ENCODE measurements at places on chromosomes 2 and 18.

- no peak for DNase-seq
Observed at GRCh38 chr2:85181134-85181631, 48.0 kb downstream of the TCF7L1 start.

- no peak for DNase-seq
Observed at GRCh38 chr18:6248017-6248416, 166.7 kb downstream of the L3MBTL4 start.

- no peak for DNase-seq
Observed at GRCh38 chr2:191202209-191202721, 42.9 kb upstream of the MYO1B start.

- no peak for DNase-seq
Observed at GRCh38 chr2:181790716-181791649, 100.5 kb upstream of the ITPRID2 start.

GRCh38 chr18:31454066-31454708 lies 6.6 kb downstream of the DSG3 start:
- no peak for DNase-seq

- DNase-seq: peak; percentile 26
Observed at GRCh38 chr2:98086491-98087446, at the start of gene VWA3B. Gene VWA3B (plus strand): TSS chr2:98087167. CDS start chr2:98093093, 5,926 bp downstream.

GRCh38 chr18:62371436-62371835 lies 46.3 kb downstream of the TNFRSF11A start:
- no peak for DNase-seq

- DNase-seq: no peak
Observed at GRCh38 chr2:120832296-120833070, 96.8 kb downstream of the GLI2 start.

DNA sequence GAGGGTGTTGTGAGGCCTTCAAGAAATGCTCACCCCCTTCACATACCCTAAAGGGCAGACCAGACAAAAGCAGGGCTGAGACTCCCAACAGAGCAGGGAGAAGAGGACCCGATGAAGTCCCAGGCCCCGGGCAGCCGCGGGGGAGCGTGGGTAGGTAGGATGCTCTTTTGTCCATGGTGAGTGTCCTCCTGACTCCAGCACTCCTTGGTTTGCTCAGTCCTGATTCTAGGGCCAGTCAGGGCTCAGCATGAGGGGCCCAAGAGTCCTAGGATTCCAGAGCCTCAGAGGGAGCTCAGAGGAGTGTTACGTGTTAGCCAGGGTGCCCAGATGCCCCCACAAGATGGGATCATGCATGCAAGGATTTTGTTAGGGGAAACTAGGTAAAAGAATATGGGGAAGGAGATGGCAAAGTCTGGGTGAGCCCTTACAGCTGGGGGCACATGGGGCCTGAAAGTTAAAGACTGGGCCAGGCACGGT lies 64.8 kb downstream of the SMAD7 start:
- no peak for DNase-seq

DNA sequence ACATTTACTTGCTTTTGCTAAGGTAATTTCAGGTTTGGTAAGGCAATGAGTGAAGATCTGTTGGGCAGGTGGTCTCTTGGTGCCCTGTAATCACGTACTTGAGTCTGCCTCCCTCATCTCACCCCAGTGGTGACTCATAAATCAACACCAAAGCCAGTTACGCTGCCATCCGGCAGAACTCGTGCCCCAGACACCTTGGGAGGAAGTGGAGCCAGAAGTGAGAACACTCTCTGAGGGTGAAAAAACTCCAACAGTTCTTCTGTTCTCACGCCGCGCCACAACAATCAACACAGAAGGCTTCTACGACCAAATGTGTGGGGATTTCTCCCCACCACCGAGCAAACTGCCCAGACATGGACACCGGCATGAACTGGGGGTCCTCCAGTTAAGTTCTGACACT lies 206.2 kb downstream of the ARL4C start:
- no peak for DNase-seq

DNA sequence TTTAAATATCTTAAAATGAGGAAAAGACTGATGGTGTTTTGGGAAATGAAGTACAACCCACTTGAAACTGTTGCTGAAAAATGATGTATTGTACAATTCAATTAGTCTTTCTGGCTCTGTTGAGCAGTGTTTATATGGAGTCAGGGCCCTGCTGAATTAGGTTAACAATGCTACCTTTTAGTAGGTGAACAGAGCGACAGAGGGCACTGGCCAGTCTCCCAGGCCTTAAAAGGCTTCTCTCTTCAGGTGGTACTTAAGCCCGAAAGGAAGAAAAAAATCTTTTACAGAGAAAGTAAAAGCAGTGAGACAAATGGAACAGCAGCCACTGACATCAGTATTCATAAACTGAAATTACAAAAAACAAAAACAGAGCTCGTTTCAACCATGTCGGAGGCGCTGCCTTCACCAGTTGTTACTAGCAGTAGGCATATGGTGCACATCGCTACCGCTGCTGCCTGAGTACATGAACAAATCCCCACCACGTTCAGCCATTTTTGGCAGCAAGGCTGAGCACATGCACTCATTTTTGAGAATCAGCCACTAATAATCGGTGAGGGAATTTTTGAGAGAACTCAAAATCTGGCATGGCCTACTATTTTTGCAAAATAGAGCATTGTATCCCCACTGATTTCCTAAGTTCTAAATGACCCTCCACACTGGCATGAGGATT lies 91.8 kb downstream of the PLEKHM3 start:
- DNase-seq: peak; percentile 29

GRCh38 chr2:120683081-120683480 lies 52.6 kb upstream of the GLI2 start:
- no peak for DNase-seq

GRCh38 chr18:49031511-49032188 lies 80.9 kb upstream of the SMAD7 start:
- DNase-seq: no peak

- DNase-seq: no peak
Observed at GRCh38 chr2:124034265-124034664, 9.2 kb downstream of the CNTNAP5 start.

- DNase-seq: no peak
Observed at GRCh38 chr2:145220496-145220895, 700.6 kb upstream of the ZEB2 start.

GRCh38 chr2:145601361-145601925 lies 1081.5 kb upstream of the ZEB2 start:
- no peak for DNase-seq

GRCh38 chr2:231455890-231456289 lies 8.4 kb downstream of the NCL start:
- DNase-seq: no peak

DNA sequence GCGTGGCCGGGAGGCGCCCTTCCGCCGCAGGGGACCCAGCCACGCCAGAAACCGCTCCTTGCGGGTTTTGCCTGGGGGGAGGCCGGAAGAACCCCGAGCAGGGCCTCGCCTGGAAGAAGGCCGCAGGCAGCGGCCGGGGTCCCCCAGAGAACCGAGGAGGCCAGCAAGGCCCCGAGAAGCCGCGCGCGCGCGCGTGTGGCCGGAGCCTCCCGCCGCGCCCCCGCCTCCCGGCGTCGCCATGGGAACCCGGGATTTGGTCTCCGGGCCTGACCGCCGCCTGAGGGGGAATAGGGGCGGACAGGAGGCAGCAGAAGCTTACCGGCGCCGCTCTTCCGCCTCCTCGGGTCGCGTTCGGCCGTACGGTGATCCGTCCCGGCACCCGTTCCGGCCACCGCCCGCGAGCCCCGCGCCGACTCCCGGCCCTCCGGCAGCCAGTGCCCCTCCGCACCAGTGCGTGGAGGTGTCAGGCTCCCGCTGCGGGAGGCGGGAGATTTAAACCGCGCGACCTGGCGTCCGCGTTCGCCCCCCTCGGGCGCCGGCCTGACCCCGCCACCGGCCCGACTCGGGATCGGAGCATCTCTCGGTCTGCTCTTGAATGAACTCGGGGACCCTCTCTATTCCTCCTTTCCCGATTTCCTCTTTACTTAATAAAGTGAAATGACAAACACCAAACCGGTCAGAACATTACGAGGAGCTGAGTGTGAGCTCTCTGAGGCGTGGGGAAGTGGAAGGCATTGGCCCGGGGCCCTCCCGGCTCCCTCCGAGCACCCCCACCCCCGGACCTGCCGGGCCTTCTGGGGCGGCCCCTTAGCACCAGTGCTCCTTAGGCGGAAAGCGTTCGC lies at the start of gene ICA1L:
TSS of gene ICA1L (minus strand) at position 467 of the 842 bp plus-strand sequence. CDS start 42,757 bp downstream, outside the sequence.
- DNase-seq: peak; percentile 87

DNA sequence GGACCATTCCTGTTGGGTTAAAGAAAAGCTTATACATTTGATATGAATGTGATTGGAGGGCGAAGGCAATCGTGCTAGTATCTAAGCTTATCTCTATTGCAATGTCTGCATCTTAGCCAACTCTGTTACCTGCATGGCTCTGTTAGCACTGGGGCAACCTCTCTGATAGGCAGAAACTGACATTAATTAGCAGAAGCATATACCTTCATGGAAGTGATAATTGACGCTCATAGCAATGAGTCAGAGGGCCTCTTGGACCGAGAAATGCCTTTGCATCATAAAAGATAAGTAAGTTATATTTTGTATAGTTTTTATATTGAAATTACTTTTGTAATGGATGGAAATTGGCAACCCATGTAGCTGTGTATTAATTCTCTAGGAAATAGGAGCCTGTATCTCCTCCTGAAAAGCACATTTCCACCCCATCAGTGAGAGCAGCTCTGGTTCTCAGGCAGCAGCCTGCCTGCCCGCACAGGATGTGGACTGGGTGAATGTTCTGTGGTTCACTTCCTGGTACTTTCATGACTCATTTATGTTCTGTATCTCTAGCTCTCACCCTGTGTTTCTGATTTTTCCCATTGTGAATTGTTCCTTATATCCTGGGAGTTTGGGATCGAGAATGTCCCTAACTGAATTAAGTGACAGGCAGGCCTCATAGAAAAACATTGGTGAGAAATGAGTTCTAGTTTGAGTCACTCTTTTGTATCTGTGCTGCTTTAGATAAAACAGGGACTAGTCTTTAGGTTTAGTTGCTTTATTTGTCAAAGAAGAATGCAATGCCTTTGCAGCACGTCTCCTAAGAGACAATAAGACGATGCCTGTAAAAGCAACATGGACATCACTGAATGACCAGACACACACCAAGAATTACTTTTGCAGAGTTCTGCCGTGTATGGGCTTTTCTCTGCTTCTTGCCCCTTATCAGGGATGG lies 344.9 kb downstream of the DCDC2C start:
- no peak for DNase-seq

DNA sequence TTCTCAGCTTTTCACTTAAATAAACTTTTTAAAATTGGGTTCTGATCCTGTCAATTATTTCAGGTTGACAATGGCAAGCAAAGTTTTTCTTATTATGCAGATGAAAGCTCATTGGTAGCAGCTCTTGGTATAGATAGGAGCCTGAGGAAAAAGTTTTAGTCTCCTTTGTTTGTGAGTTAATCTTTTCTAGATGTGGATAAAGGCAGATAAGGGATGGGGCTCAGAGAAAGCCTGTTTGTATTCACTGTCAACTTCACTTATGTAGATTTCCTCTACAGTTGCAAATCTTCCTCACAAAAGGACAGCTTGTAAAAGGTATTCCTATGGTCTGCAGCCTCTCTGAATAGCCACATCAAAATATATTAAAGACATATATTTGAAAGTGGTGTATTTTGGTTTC lies 224.5 kb upstream of the SPOPL start:
- DNase-seq: no peak

DNA sequence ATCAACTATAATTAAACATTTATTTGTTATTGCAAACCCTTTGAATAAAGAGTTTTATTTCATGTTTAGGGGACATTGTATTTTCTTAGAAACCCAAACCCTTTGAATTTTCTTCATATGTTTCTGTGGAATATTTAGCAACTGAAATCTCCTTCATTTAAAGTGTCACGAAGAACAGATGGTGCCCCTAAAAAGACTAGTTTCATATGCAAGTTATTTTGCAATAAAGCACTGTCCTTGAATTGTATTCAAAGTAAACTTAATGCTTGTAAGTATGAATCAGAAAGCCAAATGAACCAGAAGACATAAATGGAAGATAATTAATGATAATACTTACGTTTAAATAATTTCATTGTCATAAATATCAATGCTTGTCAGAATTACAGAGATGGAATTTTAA lies 151.9 kb upstream of the CWC22 start:
- DNase-seq: no peak

- peak; percentile 23 for DNase-seq
Observed at GRCh38 chr2:29270701-29271121, 155.5 kb downstream of the CLIP4 start.

GRCh38 chr2:240139011-240139441 lies 1.4 kb downstream of the OTOS start:
- DNase-seq: no peak

- DNase-seq: no peak
Observed at GRCh38 chr2:1254662-1255343, 158.5 kb upstream of the TPO start.

DNA sequence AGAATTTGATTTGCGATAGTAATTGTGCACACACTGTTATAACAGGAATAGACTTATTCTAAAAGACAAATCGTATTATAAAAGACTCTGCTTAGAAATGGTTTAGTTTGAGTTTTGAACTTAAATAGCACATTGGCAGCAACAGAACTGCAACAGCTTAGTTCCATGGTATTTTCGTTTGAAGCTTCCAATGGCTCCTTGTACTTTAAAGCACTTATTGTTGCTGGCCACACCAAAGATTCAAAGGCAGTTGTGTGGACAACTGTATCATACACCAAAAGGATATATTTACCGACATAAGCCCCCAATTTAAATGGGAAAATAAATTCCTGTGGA lies 627 bp downstream of the WIPF1 start:
- no peak for DNase-seq

GRCh38 chr2:53941749-53942148 lies 29.0 kb downstream of the PSME4 start:
- DNase-seq: no peak

- no peak for DNase-seq
Observed at GRCh38 chr2:28678944-28679343, 72.7 kb upstream of the PPP1CB start.

DNA sequence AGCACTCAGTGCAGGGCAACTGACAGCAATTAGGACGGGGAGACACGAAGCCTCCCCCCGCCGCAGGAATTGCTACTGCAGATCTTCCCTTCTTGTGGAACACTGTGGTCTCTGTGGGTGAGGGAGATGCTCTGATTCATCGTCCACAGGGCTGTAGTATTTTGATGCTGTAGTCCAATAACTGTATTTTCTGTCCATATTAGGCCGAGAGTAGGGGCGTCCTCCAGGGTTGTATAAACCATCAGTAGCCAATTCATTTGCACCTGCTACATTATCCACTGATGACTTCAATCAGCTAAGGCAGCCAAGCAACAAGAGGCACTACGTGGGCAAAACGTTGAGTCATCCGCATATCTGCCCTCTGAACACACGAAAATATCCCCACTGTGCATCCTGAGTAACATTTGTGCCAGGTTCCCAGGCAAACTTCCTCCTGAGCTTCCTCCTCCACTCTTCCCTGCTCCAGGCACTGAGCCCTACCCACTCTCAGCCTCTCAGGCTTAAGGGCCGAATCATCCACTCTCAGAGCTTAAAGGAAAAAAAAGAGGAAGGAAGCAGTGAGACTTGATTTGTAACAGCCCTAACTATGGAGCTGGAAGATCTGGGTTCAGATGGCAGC lies 62.1 kb downstream of the LBH start:
- no peak for DNase-seq

- DNase-seq: no peak
Observed at GRCh38 chr18:62605685-62606084, 82.9 kb downstream of the ZCCHC2 start.

GRCh38 chr2:205771666-205772065 lies 89.4 kb downstream of the NRP2 start:
- DNase-seq: no peak

Data from hindlimb muscle (tissue), 1 donor.